Stimulated activated CD4-positive, alpha-beta T cell treated with anti-CD3 and anti-CD28 coated beads, Interleukin-4, amount 100 ng/mL, for 4 hours (primary cell): ENCODE measurements at places on chromosomes 1 and 21.

DNA sequence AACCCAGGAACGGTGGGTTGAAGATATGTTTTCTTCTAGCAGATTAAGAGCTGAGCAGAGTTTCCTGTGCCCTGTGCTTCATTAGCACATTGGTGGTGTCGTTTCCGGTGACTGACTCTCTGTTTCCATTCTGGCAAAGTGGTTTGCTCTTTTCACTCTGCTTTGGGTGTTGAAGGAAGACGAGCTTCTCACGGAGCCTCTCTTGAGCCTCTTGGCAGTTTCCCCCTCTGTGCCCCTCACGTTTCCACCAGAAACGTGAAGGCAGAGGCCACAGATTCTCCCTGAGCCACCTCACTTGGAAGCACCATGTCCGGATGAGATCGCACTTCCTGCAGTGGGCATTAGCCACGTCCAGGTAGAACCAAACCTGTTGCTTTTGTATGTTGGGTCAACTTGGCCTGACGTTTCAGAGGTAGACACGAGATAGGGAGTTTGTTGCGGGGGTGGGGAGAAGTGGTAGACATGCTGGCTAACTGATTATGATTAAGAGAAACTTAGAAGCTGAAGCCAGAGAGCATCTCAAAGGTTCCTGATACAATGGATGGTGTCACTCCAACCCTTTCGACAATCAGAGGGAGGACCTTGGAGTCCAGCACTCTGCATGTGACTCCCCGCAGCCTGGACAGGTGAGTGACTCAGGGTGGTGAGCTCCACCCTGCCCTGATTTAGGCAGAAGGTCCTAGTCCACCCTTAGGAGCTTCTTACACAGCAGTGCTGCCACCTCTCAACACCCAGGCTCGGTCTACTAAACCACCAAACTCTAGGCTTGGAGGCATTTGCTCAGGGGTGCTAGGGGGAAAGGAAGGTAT, at the start of gene LAX1:
TSS of gene LAX1 (plus strand) at position 155 of the 809 bp plus-strand sequence. CDS start at position 538, 383 bp downstream.
- DNase-seq, result peak; percentile 53

GRCh38 chr1:44405798-44406736, 1.0 kb downstream of the RNF220 start:
- peak; percentile 20 for DNase-seq

DNA sequence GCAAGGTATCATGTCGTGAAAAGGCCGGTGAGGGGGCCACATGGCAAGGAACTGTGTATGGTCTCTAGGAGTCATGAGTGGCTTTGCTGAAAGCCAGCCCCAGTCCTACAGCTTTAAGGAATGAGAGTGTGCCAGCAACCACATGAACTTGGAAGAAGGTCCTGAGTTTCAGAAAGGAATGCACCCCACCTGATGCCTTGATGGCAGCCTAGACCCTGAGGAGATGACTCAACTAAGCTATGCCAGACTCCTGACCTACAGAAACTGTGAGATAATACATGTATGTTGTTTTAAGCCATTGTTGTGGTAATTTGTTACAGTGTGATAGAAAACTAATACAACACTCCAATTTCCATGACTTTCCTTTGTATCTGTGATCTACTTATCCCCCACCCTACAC, 33.5 kb upstream of the AKT3 start:
- DNase-seq, result no peak

DNA sequence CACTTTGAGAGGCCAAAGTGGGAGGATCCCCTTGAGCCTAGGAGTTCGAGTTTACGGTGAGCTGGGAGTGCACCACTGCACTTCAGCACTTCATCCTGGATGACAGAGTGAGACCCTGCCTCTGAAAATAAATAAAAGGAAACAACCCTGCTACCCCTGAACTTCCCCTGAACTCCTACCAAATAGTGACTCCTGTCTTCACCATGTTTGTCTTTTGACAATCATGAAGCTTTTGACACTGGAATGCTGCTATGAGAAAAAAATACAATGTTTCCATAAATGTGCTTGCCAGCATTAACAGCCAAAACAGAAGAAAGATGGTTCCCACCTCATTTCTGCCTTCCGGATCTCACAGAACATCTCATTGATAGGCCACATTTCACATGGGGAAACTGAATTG, 10.4 kb downstream of the ZBTB8A start:
- DNase-seq, result no peak

- no peak for DNase-seq
Measured at GRCh38 chr21:37655611-37656300, 260.5 kb downstream of the KCNJ6 start.

DNA sequence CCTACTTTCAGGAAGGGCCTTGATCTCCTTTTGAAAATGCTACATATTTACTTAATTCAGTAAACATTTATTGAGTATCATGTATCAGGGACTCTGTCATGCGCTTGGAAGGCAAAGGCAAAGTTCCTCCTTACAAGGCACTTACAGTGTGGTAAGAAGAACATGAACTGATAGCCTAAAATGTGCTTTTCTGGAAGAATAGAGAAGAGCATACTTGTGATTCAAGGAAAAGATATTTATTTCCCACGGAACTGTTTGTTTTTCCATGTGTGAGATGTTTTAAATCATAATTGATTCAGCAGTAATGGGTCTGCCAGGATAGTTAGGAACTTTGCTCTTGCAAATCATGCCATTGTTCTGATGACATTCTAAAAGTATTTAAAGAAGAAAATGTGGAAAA, 110.1 kb upstream of the ZNHIT6 start:
- no peak for DNase-seq

DNA sequence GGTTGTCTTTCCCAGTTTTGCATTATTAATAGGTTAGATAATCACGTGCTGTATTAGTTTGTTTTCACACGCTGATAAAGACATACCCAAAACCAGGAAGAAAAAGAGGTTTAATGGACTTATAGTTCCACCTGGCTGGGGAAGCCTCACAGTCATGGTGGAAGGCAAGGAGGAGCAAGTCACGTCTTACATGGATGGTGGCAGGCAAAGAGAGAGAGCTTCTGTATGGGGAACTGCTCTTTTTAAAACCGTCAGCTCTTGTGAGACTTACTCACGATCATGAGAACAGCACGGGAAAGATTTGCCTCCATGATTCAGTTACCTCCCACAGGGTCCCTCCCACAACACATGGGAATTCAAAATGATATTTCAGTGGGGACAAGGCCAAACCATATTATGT, 2.3 kb upstream of the VCAM1 start:
- DNase-seq, result no peak

DNA sequence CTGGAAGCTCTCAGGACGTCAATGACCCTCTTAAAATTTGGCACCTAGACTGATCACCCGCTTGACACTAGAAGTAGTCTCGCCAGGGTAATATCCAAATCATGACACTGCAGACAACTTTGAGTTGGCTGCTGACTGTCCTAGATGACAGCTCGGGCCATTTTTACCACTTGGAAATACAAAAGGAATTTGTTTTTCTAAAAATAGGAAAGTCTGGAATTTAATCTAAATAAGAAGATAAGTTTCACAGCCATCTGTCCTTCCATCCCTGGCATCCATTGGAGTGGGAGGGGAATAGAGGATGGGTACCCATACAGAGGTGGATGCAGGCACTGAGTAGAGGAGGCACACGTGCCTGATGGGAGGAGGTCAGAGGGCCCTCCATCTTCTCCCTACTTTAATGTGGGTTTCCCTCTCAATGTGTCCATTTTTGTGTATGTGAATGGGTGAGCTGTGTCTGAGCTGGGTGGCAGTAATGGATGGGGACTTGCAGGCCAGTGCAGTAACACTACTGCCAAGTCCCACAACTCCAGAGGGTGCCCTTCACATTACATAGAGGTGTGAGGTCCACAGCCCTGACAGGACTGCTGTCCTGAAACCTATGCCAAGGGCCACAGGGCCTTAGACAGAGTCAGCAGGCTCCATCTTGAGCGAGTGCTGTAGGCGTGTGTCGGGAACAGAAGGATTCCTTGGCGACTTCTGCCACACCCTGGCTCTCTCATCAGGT, 104.8 kb upstream of the IPO9 start:
- no peak for DNase-seq

GRCh38 chr1:221574529-221574928, 167.4 kb downstream of the DUSP10 start:
- no peak for DNase-seq

GRCh38 chr1:218456444-218456843, 111.3 kb downstream of the TGFB2 start:
- no peak for DNase-seq

DNA sequence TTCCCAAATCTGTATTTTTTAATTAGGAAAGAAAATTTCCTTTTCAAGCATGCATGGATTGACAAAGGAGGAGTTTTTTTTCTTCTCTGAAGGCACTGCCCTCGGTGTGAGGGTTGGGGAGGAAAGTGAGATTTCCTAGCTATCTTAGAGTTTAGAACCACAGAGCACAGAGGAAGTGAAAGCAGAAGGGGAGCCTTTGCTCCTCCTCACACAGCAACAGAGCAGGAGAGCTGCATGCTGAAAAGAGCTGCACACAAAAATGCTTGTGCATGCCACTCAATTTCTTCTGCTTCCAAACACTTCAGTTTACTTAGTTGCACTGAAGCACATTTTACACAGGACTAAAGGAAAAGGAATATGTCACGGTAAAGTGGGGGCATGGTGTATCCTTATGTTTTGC, 308.1 kb downstream of the GPATCH2 start:
- DNase-seq, result no peak

DNA sequence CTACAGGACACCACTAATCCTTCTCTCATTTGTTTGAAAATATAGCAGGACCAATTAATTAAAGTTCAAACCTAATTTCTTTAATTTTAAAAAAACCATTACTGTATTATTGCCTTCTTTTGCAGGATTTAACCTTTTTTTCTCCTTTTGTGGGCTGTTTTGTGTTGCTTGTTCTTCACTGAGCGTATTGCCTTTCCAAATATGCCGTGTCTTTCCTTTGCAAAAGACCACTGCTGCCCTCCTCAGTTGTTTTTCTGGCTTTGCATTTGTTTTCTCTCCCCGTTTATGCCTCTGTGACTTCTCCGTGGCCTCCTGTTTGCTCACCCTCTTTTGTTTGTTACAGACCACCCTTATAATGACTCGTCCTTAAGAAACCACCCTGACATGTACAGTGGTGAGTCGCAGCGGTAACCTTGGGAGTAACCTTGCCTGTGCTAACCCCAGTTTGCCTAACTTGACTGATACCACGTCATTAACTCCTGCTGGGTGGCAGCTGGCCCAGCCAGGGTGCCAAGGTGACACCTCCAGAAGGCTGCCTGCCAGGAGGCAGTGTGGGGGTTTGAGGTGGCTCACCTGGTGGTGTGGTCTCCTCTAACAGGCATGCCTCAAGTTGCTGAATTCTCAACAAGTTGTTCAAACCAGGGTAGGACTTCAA, 81.1 kb upstream of the CNTN2 start:
- DNase-seq, result no peak

DNA sequence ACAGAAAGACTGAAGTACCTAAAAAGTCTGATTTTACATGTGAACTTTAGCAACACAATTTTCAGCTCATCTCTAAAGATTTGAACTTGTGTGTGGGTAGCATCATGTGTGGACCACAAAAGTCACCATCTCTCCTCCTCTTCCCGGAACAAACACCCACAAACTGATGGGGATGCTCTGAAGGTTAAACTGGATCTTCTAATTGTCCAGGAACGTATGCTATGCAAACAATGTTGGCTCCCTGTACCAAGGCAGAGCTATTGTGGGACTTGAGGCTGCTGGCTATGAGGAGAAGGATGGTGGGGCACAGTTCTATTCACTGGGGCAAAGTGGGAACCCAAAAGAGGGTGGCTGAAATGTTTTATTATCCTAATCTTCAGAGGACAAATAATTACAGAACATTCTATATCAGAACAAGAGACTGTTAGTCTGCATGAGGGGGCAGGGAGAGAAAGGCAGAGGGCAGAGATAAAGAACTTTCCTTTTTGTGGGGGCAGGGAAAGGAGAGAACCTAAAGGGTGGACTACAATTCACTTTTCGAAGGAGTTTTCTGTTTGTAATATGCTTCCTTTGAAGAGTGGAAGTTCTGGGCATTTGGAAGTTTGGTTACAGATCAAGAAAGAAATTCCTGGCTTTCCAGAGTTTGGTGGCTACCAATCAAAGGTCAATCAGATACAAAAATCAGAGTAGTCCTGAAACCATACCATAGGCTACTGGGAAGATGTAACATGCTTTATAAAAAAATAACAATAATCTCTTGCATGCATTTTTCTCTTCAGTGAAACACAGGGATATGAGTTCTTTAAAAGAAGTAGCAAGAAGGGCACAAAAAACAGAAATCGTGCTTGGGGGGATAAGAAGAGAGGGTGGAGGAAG, 62.9 kb downstream of the GADD45A start:
- no peak for DNase-seq

DNA sequence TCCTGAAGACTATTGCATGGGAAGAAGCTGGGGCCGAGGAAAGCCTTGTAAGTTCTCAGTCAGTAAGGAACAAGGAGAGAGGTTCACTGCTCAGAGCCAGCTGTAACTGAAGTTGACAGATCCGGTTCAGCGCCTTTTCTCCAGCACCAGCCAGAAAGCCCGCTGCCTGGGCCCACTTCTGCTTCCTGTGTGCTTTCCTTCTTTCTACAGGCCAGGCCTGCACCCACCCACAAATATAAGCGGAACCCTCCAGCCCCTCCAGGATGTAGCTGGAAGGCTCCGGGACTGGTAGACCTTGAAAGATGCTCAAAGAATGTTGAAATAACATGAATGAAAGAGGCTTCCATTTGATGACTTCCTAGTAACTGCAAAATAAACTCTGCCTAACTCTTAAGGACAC, 38.8 kb downstream of the PARP1 start:
- no peak for DNase-seq

GRCh38 chr1:213615226-213615916, 372.4 kb upstream of the PROX1 start:
- no peak for DNase-seq

DNA sequence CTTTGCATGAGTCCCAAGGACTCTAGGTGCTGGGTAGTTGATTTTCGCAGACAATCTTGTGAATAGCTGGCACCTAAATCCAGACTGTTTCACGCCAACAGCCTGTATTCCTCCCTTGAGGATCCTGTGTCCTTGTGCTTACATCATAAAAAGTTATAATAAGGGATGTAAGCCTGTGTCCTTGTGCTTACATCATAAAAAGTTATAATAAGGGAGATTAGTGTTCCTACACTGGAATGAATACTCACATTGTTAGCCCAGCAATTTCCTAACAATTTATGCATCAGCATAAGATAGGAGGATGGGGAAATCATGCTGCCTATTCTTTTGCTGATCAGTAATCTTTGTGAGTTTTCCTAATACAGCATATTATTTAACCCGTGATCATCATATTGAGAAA, 4.0 kb upstream of the HSD3B2 start:
- DNase-seq, result no peak

DNA sequence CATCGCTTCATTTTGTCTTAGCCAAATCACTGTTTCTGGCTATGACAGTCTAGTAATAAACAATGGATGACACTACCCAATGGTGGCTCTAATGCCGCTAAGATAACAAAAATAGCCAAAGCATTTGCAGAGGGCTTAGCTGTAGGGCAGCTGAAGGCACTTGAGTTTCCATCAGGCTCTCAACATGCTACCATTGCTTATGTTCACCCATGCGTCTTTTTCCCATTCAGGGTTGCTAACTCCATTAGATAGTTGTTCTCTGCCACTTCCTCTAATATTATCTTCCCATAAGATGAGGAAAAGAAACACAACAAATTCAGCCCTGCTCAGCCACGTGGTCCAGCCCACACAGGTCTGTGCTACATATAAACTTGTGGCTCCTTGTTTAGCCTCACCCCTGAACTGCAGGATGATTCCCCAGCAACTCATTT, 159.6 kb downstream of the TOMM20 start:
- no peak for DNase-seq

- no peak for DNase-seq
Measured at GRCh38 chr1:240343966-240344365, 252.3 kb downstream of the FMN2 start.

- peak; percentile 89 for DNase-seq
Measured at GRCh38 chr1:154328318-154329151, 3.2 kb downstream of the ATP8B2 start.

- DNase-seq, result no peak
Measured at GRCh38 chr1:204797401-204797800, 73.3 kb upstream of the NFASC start.
